Stimulated activated CD8-positive, alpha-beta memory T cell treated with anti-CD3 and anti-CD28 coated beads, Interleukin-7, amount 100 ng/mL, for 48 hours (primary cell): ENCODE measurements at places on chromosomes 7 and 10.

- DNase-seq: no peak
These were observed 357.0 kb downstream of the THSD7A start for GRCh38 chr7:11474902-11475585.

GRCh38 chr10:24969841-24970281 lies 17.5 kb upstream of the PRTFDC1 start:
- DNase-seq: no peak

DNA sequence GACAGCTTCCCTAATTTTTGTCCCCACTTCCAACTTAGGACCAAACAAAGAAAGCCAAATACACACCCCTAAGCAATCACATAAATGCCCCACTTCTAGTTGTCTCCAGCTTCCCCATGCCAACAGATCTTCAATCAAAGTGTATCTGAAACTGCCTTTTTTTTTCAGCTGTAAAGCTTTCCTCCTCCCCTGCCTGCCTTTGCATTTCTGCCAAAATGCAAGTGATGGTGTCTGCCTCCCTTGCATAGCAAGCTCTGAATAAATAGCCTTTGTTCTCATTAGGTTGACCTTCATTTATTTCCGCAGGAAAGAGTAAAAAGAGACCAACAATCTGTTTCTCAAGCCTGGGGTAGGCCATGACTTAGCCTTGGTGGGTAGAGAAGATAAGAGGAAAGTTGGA lies 459.4 kb downstream of the GPAM start:
- no peak for DNase-seq

GRCh38 chr7:26187380-26188205 lies 13.0 kb downstream of the HNRNPA2B1 start:
- no peak for DNase-seq

DNA sequence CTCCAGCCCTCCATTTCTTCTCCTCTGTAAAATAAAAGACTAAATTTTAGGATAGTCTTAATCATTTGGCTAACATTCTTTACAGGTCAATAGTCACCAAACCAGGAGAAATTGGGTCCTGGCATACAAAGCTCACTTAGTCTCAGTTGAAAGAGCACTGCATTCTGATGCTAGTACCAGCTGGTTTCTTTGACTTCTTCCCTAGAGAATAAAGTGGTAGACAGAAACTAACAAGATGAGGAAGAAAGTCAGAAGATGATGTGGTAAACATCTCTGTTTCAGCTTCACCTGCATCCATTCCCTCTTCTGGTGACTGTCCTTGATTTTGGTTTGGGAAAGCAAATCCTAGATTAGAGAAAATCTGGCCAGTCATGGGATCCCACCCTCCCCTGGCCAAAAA lies 37.2 kb downstream of the NKX2-3 start:
- no peak for DNase-seq

GRCh38 chr10:28113202-28113601 lies 114.3 kb upstream of the ODAD2 start:
- no peak for DNase-seq

GRCh38 chr7:78002021-78002420 lies 203.4 kb downstream of the PHTF2 start:
- no peak for DNase-seq

DNA sequence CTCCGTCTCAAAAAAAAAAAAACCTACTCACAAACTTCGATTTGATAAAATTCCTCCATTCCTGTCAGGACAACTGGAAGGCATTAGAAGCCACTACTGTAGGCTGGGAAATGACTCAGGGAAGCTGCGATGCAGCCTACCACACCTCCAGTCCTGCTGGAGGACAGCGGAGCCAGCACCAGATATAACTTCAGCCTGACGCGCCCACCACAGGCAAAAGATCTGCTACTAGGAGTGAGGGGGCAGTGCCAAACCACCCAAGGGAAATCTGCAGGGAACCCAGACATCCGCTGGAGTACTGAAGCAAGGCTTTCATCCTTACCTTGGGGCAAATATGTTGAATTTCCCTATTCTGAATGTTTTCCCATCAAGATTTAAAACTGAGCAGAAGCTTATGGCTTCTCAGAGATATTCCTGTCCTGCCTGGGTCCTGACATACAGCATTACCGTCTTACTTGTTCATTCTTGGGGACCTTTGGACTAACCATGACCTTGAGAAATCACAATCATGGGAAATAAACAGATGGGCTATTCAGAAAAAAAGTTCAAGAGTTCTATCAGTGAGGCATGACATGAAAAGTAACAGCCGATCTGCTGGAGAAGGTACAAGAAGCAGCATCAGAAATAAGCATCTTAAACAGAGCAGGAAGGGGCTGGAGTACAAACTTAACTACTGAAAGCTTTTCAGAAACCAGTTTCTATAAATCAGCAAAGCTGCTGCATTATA lies 20.4 kb downstream of the BCCIP start:
- DNase-seq: no peak

DNA sequence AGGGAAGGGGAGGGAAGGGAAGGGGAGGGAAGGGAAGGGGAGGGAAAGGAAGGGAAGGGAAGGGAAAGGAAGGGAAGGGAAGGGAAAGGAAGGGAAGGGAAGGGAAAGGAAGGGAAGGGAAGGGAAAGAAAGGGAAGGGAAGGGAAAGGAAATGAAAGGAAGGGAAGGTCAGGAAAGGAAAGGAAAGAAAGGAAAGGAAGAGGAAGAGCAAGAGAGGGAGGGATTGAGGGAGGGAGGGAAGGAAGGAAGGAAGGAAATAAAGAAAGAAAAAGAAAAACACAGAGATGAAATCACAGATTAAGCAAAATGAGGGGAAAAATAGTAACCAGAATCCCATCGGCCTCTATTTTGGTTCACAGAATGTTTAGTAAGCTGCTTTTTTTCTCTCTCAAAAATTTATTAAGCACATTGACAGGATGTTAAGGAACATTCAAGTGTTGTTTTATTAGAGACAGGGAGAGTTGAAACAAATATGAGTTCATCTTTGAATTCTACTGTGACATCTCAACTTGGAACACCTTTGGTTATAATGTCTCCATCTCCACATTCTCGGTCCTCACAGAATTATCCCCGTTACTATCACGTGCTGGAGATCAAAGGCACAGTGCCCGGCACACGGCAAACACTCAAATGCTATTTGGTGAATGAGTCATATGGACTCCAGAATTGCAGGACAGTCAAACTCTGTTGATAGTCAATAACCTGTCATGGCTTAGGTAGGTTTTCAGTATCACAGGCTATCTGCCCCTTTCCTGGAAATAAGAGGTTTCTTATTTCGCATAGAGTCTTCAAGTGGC lies 52.4 kb downstream of the ABCB1 start:
- DNase-seq: no peak

DNA sequence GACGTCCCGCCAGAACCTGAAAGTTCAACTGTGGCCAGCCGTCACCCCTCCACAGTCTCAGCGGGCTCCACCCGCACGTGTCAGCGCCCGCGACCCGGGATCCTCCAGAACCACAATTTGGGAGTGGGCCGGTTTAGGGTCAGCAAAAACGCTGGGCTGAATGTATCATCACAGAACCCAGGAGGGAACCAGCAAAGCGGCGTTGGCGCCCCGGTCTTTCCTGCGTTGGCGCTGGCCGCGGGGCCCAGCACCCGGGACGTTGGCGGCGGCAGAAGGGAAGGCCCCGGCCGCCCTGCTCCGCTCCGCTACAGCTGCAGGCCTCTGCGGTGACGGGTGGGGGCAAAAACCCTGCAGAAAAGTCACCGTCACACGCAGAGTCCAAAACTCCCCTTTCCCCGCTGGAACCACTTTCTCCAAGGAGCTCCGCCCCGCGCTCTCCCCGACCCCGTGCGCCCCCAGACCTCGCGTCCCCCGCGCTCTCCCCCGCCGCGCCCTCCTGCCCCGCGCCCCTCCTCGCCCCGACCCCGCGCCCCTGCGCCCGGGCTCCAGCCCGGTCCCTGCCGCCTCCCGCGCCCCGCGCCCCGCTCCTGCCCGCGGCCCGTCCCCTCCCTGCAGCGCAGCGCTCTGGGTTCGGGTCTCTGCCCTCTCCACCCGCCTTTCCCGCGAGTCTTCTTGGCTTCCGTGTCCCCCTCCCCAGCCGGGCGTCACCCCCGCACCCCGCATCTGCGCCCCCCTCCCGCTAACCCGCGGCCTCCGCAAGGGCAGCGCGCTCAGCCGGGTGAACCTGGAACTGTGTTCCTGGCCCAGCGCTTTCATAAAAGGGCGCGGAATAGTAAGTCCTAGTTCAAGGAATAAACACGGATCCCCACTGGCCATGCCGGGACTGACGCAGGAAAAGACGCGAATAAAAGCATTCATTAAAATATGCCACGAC lies 24.0 kb upstream of the RNF32 start:
- DNase-seq: no peak

GRCh38 chr10:21742740-21743412 lies 208.8 kb downstream of the MLLT10 start:
- no peak for DNase-seq

DNA sequence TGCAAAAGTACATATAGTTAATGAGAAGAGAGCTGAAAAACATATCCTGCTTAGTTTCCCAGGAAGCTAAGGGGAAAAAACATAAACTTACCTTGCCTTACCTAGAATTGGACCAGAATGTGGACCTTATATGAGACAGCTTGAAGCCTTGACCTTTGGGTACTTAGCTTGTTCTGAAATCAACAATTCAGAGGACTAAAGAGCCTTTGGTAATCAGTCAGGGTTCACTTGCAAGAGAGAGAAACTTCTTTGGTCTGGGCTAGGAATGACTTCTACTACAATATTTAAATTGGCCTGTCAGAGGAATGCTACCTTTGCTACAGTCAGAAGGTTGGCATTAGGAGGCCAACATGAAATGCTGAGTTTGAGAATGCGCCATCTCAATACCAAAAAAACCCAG lies 24.9 kb downstream of the SAMD8 start:
- no peak for DNase-seq

DNA sequence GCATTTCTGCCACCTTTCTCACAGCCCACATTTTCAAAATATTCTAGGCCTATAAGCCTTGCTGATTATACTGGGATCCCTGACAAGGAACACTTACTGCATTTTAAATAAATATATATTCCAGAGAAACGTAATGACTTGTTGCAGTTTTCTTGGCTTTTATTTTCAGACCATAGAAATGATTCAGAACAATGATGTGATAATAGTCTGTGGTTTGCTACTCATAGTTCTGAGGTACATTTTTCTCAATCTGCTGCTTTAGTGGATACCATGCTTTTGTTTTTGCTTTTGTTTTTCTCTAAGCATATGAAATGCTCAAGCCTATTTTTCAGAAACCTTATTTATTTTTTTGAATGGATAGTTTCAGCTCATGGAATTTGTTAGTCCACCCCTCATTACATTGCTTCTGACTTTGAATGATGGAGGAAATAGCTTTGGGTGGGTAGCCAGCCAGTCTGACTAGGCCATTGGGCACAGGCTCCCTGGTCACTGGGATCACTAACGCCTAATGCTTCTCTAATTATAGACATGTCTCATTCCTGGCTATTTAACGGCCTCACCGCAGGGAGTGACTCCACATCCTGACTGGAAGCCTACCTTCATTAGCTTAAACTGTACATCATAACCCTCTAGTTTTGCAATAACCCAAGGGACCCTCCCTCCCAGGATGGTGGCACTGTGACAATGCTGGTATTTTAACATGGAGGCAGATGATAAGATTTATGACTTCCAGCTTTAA lies 66.1 kb downstream of the MBL2 start:
- no peak for DNase-seq

DNA sequence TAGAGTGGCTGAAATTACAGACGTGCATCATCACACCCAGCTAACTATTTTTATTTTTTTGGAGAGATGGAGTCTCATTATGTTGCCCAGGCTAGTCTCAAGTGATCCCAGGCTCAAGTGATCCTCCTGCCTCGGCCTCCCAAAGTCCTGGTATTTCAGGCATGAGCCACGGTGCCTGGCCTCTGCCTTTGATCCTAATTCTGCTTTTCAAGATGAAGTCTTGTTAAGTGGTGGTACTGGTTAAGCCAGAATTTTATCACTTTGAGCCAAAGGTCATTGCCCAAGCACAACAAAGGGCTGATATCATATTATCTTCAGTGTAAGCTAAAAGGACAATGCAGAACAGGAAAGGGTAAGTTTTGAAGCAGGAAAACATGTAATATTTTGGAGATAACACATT lies 64.2 kb downstream of the MYOF start:
- no peak for DNase-seq

GRCh38 chr7:55275291-55276200 lies 89.6 kb upstream of the LANCL2 start:
- no peak for DNase-seq

DNA sequence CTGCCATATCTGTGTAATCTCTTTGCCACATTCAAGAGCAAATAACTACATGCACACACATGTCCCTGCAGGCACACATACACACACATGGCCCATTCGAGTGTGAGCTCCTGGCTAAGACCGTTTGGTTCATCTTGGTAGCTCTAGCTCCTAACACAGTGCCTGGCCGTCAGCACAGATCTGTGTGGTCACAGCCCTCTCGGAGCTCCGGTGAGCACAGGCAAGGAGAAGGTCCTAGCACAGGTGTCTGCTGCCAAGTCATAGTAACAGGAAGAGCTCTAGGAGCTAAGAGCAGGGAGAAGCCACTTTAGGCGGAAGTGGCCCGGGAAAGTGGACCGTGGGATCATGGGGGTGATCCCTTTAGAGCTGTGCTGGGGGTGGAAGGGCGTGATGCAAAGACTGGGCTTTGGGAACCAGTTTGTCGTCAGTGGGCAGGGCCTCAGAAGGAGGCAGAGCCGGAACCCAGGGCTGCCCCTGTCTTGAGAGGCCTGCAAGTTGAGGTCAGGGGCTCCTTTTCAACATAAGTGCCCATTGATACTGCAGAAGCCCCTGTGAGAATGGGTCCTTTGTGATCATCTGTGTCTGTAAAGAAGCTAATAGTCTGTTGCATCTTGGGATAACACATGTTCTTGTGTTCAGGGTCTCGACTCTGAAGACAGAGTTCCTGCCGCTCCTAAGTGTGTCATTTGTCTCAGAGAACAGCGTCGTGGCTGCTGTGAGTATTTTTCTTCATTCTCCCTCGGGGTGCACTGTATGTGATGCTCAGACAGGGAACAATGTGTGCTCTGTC lies 16.6 kb upstream of the ARPC1B start:
- DNase-seq: no peak

DNA sequence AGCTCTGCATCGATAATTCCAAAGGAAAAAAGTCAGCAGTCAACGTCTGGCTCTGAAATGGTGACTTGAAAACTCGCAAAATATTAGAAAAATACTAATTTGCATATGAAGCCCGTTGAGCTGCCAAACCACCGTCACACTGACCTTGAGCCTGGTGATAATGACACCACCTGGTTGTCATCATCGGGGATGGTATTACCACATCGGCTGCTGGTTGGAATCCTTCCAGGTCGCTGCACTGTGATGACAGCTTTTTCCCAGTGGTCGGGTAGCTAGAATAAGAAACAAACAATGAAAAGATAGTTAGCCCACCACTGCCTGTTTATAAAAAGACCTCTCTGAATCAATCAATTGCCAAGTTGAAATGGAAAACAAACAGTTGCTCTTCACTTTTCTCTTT lies 41.6 kb downstream of the LAMB1 start:
- no peak for DNase-seq

- no peak for DNase-seq
These were observed 109.2 kb downstream of the PIP4K2A start for GRCh38 chr10:22605168-22605567.

- no peak for DNase-seq
These were observed 535 bp downstream of the ASAH2B start for GRCh38 chr10:50740293-50740648.

GRCh38 chr7:80230327-80230726 lies 95.7 kb downstream of the GNAI1 start:
- DNase-seq: no peak

GRCh38 chr7:95951997-95952795 lies 179.8 kb downstream of the DYNC1I1 start:
- no peak for DNase-seq

GRCh38 chr7:99625321-99625720 lies 8.6 kb downstream of the ZSCAN25 start:
- no peak for DNase-seq

GRCh38 chr10:99525897-99526296 lies 6.8 kb upstream of the NKX2-3 start:
- DNase-seq: no peak

GRCh38 chr10:131022369-131022768 lies 289.2 kb downstream of the TCERG1L start:
- no peak for DNase-seq
